ENCODE measurements at places on chromosomes 7 and 10. TPM values are rescaled to one million over a fixed set of nuclear protein-coding genes. Genes with fewer than 3 reads are reported as not detected.

DNA sequence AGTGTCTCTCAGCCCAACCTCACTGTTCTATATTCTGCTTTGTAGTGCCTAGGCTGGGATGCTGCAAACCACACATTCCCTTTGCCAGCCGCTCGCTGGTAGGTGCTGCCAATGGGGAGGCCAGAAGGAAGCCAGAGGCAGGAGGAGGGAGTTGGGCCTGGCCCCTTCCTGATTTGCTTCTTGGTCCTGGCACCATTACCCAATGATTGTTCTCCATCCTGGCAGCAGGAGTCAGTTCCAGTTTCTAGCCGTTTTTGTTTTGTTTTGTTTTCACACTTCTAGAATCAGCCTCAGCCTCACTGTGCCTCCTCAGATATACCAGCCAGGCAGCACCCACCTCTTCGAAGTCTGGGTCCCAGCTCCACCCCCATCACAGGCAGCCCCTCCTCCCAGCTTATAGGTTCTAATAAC is 27.4 kb upstream of the LOXL4 start:
- H3K27me3 ChIP-seq, result no peaks in the 10 kb centered on the region
- no peak overlapping the region for H3K27ac ChIP-seq
- peaks cover 11% of the 10 kb centered on the region for H3K4me1 ChIP-seq
- H3K36me3 ChIP-seq, result no peaks in the 10 kb centered on the region
- no peak for DNase-seq

GRCh38 chr10:526651-527312 is 162.7 kb downstream of the DIP2C start:
- no peaks in the 10 kb centered on the region for H3K27me3 ChIP-seq
- H3K4me3 ChIP-seq, result no peak overlapping the region
- DNase-seq, result peak; percentile 48
- H3K36me3 ChIP-seq, result no peaks in the 10 kb centered on the region
- no peaks in the 10 kb centered on the region for H3K4me1 ChIP-seq
- no peak overlapping the region for H3K27ac ChIP-seq

- H3K27me3 ChIP-seq, result no peaks in the 10 kb centered on the region
- H3K4me3 ChIP-seq, result no peak overlapping the region
- peaks cover 4% of the 10 kb centered on the region for H3K36me3 ChIP-seq
- no peaks in the 10 kb centered on the region for H3K4me1 ChIP-seq
- H3K27ac ChIP-seq, result no peak overlapping the region
- peak; percentile 36 for DNase-seq
Measured at GRCh38 chr7:151775547-151776443, 101.1 kb downstream of the PRKAG2 start.

GRCh38 chr10:82377608-82378007 is 502.6 kb downstream of the NRG3 start:
- H3K27ac ChIP-seq, result no peak overlapping the region
- H3K4me1 ChIP-seq, result no peaks in the 10 kb centered on the region
- H3K27me3 ChIP-seq, result no peaks in the 10 kb centered on the region
- H3K36me3 ChIP-seq, result no peaks in the 10 kb centered on the region

- DNase-seq, result no peak
- H3K4me3 ChIP-seq, result peak overlapping the region; percentile 32
- H3K4me1 ChIP-seq, result peaks cover 12% of the 10 kb centered on the region
- H3K27me3 ChIP-seq, result peaks cover 60% of the 10 kb centered on the region
- H3K27ac ChIP-seq, result no peak overlapping the region
- H3K36me3 ChIP-seq, result no peaks in the 10 kb centered on the region
Measured at GRCh38 chr7:1290026-1290678, 57.5 kb downstream of the UNCX start.

DNA sequence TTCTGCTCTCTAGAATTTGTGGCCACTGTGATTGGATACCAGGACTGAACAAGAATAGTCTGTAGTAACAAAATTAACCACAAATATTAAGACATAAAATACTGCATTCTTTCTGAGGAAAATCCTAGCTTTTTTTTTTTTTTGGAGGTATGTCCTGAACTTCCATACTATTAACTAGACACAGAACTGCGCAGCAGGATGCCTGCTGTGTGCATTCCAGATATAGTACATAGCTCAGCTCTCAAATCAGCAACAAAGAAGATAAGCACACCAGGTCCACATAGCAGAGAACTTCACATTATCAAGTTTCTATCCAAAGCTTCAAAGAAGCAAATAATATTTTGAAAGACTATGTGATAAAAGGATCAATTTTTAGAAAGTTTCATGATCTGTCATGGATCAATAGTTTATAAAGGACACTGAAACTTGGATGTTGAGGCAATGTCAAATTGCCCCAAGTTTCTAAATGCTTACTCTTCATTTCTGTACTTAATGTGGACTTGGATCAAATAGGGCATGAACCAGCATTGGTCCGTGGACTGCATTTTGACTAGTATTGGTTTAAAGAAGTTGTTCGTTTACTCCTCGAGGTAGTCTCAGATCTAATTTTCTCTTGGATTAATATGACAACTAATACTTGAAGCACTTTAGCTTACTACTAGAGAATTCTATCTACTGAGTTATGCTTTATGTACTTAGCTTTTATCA is 15.4 kb downstream of the NAMPT start:
- H3K4me1 ChIP-seq, result no peaks in the 10 kb centered on the region
- DNase-seq, result no peak
- no peak overlapping the region for H3K4me3 ChIP-seq
- H3K36me3 ChIP-seq, result peaks cover 89% of the 10 kb centered on the region
- H3K27me3 ChIP-seq, result no peaks in the 10 kb centered on the region

- no peak overlapping the region for H3K27ac ChIP-seq
- no peaks in the 10 kb centered on the region for H3K27me3 ChIP-seq
- H3K36me3 ChIP-seq, result no peaks in the 10 kb centered on the region
Measured at GRCh38 chr10:84845628-84846261, 517.4 kb downstream of the CCSER2 start.

DNA sequence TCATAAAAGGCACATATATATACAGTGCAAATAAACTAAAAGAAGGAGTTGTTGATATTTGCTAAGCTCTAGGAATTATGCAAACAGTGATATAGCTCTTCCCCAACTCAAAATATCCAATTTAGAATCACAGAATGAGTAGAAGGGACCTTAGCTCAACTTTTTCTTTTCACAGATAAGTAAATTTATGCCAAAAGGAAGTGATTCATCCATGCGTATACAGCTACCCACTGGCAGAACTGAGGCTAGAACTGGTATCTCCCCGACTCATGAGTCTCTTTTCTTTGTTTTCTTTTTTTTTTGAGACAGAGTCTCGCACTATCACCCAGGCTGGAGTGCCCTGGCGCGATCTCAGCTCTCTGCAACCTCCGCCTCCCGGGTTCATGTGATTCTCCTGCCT is 54.2 kb upstream of the SVIL start:
- H3K36me3 ChIP-seq, result peaks cover 15% of the 10 kb centered on the region
- DNase-seq, result no peak
- H3K27ac ChIP-seq, result peak overlapping the region; percentile 67
- no peaks in the 10 kb centered on the region for H3K27me3 ChIP-seq
- H3K4me3 ChIP-seq, result no peak overlapping the region

DNA sequence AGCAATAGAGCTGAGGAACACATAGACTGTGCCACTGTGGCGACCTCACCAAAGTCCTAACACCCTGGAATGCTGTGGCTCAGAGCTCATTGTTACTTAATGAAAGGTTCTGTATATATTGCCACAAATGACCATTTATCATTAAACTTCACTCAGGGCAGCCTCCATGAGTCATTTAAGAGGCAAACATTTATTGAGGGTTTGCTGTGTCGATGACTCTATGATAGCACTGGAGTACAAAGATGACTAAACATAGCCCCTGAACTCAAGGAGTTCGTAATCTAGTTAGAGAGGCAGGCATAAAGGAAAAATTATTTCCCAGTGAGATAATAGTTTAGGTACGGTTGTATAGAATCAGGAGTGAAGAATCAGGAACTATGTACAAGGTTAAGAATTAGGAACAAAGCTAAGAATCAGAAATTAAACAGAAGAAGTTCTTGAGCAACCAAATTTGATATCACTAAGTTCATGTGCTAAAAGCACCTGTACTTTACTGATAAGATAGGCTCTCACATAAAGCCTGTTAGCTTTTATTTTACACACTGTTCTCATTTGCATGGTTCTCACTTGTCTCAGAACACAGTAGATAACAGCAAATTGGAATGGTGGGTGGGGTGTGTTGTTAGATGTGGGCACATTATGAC is 7.9 kb downstream of the ENTPD7 start:
- DNase-seq, result no peak
- H3K4me1 ChIP-seq, result no peaks in the 10 kb centered on the region
- peaks cover 16% of the 10 kb centered on the region for H3K36me3 ChIP-seq
- H3K27ac ChIP-seq, result no peak overlapping the region

- H3K27ac ChIP-seq, result no peak overlapping the region
- H3K27me3 ChIP-seq, result no peaks in the 10 kb centered on the region
- H3K4me1 ChIP-seq, result no peaks in the 10 kb centered on the region
Measured at GRCh38 chr10:65611592-65611991, 1314.2 kb upstream of the LRRTM3 start.

DNA sequence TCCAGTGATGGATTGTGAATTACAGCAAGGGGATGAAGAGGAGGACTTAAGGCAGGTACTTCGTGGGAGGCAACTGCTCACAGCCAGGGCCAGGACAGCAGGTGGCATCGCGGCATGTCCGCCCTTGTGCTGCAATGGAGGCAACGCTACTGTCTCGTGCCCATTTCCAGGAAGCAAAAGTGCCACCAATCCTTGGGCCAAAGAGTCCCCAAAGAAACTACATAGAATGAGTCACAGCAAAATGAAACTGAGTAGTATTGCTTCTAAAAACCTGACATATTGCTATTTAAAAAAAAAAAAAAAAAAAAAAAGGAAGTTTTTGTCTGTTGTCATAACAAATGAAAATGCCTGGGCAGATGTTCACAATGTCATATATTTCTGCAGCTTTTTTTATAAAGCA is 46.6 kb downstream of the RSU1 start:
- no peaks in the 10 kb centered on the region for H3K4me1 ChIP-seq
- no peak for DNase-seq
- H3K36me3 ChIP-seq, result no peaks in the 10 kb centered on the region

GRCh38 chr7:74307738-74308505 is 18.7 kb downstream of the CLIP2 start:
- DNase-seq, result no peak
- no peak overlapping the region for H3K4me3 ChIP-seq
- no peaks in the 10 kb centered on the region for H3K36me3 ChIP-seq
- H3K27ac ChIP-seq, result no peak overlapping the region
- H3K4me1 ChIP-seq, result peaks cover 15% of the 10 kb centered on the region
- no peaks in the 10 kb centered on the region for H3K27me3 ChIP-seq

GRCh38 chr7:1979591-1980560 is 252.9 kb downstream of the MAD1L1 start:
- no peak overlapping the region for H3K4me3 ChIP-seq
- H3K4me1 ChIP-seq, result no peaks in the 10 kb centered on the region
- DNase-seq, result peak; percentile 61
- no peak overlapping the region for H3K27ac ChIP-seq
- no peaks in the 10 kb centered on the region for H3K27me3 ChIP-seq

GRCh38 chr7:106460792-106461254 is 176.0 kb upstream of the NAMPT start:
- no peaks in the 10 kb centered on the region for H3K27me3 ChIP-seq
- H3K4me1 ChIP-seq, result peaks cover 11% of the 10 kb centered on the region
- no peak for DNase-seq
- no peak overlapping the region for H3K27ac ChIP-seq
- H3K4me3 ChIP-seq, result no peak overlapping the region
- no peaks in the 10 kb centered on the region for H3K36me3 ChIP-seq

HABP2 gene
- 3.6 TPM for total RNA-seq

HTR5A gene
- not detected for total RNA-seq

TAS2R4 gene
- total RNA-seq, result 2.2 TPM

ZNF789 gene
- 9.6 TPM for total RNA-seq

MKX gene
- total RNA-seq, result 1.7 TPM

ZNF467 gene
- 35.3 TPM for total RNA-seq

AKR1C2 gene
- 22.5 TPM for total RNA-seq

MICALL2 gene
- 37.6 TPM for total RNA-seq

Data from upper lobe of right lung (tissue), 1 donor.